ENCODE measurements at places on chromosomes 16 and 17.

GRCh38 chr17:74513987-74514631 lies 17.2 kb downstream of the CD300LB start:
- peak; percentile 57 for DNase-seq

- no peak for DNase-seq
Observed at GRCh38 chr16:26672206-26672605, 394.5 kb upstream of the C16orf82 start.

DNA sequence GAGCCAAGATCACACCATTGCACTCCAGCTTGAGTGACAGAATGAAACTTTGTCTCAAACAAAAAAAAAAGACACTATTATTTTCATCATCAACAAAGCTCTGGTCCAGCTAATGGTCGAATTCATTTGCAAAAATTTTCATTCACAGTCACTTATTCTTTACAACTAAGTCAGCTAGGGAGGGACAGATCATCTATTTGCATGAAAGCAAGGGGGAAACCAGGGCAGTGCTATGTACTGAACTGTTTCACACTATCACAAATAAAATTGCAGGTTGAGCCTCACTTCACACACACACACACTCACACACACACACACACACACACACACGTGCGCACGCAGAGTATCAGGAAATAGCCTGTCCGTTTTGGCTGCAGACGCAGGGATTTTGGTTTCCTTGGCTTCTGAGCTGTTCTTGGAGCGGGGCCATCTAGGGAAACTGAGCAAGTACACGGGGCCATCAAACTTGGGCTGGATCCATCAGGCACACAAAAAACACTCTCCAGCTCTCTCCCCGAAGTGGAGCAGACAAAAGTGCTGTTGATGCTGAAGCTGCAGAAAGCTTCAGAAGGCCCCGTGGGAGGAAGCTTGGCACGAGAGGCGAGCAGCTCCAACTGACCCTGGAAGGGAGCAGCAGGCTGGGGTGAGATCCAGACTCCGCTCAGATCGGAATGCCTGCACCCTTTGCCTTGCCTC lies 44.3 kb upstream of the HELZ start:
- DNase-seq: peak; percentile 93

- no peak for DNase-seq
Observed at GRCh38 chr17:78322327-78322857, 37.5 kb downstream of the SOCS3 start.

DNA sequence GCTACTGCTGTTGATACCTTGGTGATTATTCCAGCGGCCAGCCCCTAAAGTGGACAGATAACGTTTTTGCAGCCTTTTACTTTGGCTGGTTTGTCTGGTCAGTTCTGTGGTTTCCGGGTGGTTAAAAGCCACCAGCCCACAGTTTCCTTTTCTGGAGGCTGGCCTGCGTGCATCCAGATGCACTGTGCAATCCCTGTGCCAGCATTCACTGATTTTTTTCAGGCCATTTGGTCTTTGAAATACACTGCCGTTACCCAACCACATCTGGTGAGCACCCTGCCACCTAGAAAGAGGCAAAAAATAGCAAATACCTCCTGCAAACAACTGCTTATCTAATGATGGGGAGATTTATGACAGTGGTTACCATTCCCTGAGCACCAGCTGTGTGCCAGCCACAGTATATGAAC lies 797 bp downstream of the NUDT7 start:
- DNase-seq: peak; percentile 58

DNA sequence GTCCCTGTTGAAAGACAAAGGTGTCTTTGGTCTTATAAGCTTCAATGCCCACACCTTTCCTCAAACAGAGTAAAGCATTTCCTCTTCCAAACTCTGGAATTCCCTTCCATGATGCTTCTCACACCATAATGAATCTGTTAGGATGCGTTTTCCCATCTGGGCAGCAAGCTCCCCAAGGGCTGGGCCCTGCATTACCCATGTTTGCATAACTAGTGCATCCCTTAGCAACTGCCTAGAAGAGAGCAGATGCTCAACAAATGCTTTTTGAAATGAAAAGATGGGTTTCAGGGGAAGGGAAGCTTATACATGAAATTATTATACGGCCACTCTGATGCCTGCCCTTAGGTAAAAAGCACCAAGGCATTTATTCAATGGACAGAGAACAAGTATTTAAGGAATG lies 124.5 kb upstream of the CCL2 start:
- no peak for DNase-seq

- peak; percentile 10 for DNase-seq
Observed at GRCh38 chr16:9647981-9648701, 534.1 kb downstream of the GRIN2A start.
